Skeletal muscle cell (primary cell): ENCODE measurements at places on chromosomes 16 and 17.
A peak's percentile ranks its signal among the peaks of the same experiment; 100 is the strongest.

DNA sequence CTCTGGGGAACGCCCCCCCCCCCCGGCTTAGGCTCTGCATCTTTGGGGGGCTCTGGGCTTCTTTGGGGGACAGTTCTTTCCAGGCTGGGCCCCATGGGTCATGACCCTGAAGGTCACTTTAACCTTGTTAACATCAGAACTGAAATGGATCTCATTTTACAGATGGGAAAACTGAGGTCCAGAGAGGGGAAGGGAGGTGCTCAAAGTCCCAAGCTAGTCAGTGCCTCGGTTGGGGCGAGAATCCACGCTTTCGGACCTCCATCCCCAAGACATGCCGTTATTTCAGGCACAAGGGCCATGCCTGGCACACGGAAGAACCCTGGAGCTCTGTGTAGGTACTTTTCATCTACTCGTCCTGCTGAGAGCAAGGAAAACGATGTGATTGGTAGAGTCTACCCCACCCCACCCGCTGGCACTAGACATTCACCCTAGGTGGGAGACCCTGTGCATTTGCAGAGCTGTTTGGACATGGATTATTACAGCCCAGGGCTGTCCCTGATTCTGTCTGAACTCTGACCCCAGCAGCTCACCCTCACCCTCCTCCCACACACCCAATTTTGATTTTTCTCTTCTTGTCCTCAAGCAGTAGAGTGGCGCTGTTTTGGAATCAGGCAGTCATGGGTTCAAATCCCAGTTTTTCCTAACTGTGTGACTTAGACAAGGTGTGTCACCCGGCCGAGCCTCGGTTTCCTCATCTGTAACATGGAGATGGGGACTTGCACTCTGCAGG lies 155.1 kb upstream of the CDC42EP4 start:
- no peak for DNase-seq

DNA sequence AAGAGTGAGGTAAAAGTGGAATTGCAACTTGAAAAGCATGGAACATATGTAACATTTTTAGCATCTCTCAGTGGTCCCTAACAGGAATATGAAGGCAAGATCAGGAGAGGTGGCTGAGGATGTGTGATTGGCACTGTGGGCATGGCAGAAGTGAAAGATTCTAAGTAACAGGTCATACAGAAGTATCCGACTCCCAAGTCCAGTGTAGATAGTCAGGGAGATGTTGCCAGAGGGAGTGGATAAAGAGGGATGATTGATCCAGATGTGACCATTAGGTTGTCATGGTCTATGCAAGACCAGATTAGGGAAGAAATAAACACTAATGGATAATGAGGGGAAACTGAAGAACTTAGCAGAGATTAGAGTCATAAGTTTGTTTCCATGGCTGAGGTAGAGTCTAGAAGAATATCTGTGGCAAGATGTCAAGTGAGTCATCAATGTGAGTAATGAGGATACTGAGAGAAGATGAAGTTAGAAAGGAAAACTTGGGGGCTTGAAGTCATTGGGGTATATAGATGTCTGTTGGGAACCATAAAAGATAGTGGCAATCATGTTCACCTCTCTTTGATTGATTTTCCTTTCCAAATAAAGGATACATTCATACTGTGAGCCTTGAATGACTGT lies 23.9 kb upstream of the CAPNS2 start:
- DNase-seq: peak; percentile 38

DNA sequence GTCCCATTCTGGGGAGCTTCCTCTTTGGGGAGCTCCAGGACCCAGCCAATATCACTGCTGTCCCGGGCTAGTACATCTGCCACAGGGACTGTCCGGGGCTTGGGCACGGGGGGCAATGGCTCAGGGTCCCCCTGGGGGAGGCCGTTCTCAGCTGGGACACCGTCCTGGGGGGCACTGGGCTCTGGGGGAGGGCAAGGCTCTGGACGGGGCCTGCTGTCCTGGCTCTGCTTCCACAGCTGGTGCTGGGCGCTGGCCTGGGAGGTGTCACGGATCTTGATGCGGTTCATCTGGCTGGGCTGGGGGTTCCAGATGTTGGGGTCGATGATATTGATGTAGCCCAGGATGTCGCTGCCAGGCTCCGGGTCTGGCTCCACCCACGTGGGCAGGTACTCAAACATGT lies 26.1 kb downstream of the SLC5A10 start:
- DNase-seq: no peak

- peak; percentile 53 for DNase-seq
Observed at GRCh38 chr16:53773150-53773846, 69.3 kb downstream of the FTO start.

GRCh38 chr16:53111078-53111791 lies 56.4 kb downstream of the CHD9 start:
- DNase-seq: no peak

DNA sequence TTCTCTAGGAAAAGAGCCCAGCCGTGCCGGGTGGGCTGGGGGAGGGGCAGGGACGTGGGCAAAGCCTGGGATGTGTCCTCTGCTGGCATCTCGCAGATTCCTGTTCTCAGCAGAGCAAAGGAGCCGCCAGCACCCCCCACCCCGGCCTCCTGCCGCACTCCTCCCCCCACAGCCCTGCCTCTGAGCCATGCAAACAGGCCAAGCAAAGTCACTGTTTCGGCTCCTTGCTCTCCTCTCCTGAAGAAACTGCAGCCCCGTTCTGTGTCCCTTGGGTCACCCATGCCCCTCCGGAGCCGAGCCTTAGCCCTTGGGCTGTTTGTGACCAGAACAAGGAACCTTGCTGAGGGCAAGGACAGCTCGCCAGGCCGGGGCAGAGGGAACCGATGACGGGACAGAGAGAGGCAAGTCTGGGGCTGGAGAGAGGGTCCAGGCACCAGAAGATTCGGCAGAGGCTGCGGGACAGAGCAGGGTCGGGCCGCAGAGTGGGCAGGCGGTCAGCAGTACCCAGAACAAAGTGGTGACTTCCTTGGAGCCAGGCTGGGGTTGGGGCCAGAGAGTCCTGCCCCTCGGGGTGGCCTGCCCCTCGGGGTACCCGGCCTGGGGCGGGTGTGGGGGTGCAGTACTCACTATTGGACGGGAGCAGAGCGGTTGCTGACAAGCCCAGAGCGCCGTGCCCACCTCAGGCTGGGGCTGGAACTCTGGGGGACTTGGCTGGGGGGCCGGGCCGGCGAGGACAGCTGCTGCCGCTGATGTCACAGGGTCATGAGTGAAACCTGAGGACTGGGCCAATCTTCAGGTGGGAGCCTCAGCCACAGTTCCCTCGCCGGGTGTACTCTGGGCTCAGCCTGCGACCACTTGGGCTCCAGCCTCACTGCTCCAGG lies 9.2 kb upstream of the PRR29 start:
- no peak for DNase-seq

- DNase-seq: no peak
Observed at GRCh38 chr17:44212507-44213402, 6.7 kb downstream of the UBTF start.

DNA sequence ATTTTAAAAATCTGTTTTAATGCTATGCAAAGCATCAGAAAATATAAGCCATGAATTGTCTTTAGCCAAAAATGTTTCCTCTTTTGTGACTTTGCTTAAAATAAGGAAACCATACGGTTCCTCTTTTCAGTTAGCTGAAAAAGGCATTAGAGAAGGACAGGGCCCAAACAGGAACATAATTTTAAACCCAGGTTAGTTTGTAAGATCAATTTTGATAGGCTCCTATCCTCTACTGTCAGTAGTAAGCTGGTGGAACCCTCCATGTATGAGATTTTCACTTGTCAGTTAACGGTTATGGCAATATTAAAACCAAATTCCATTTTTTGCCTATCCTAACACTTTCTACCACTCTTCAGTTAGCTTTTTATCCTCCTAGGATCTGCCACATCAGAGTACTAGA lies 4.3 kb downstream of the EVI2B start:
- no peak for DNase-seq

DNA sequence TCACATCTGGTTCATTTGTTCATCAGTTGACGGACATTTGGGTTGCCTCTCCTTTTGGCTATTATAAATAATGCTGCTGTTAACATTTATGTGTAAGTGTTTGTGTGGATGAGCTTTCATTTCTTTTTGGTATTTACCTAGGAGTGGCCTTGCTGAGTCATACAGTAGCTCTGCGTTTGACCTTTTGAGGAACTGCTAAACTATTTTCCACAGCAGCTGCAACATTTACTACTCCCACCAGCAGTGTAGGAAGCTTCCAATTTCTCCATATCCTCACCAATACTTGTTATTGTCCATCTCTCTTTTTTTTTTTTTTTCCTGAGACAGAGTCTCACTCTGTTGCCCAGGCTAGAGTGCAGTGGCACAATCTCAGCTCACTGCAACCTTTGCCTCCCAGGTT lies 20.7 kb upstream of the PLCG2 start:
- no peak for DNase-seq

- no peak for DNase-seq
Observed at GRCh38 chr17:9206741-9207332, 185.5 kb downstream of the NTN1 start.

- DNase-seq: no peak
Observed at GRCh38 chr17:3678821-3679530, 10.4 kb downstream of the EMC6 start.

- no peak for DNase-seq
Observed at GRCh38 chr17:47878203-47879027, 17.6 kb upstream of the SP2 start.

- DNase-seq: no peak
Observed at GRCh38 chr17:55735731-55736405, 13.2 kb upstream of the TMEM100 start.

- DNase-seq: no peak
Observed at GRCh38 chr16:896261-897199, 74.3 kb downstream of the LMF1 start.

DNA sequence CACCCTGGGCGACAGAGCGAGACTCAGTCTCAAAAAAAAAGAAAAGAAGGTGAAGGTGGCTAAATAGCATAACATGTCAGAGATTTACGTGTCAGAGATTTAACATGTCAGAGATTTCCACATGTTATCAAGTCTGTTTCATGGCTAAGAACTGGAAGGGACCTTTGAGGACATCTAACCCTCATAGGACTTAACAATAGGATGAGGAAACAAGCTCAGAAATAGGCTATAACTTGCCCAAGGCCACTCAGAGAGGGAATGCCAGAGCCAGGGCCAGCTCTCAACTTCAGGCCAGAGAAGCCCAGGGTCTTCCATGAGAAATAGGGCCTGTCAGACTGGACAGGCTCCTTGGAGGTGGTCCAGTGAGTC lies 26.8 kb upstream of the ZNF629 start:
- no peak for DNase-seq

DNA sequence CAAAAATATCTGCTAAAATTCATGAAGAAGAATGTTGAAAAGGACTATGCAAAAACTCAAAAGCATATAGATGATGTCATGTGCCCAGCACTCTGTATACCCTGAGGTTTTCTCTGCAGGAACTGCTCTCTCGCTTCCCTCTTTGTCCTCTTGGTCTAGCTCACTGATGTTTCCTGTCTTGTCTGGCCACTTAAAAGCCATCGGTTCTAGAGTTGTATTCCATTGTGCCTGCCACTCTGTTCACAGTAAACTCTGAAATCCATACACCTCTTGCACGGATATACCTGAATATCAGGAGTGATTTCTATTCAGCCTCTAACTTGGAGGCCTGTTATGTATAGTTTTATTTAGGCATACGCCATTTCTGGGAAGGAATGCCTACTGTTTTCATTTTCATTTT lies 101.0 kb upstream of the CNTNAP4 start:
- DNase-seq: no peak

- DNase-seq: no peak
Observed at GRCh38 chr17:34121311-34121710, 133.8 kb upstream of the CCL2 start.

DNA sequence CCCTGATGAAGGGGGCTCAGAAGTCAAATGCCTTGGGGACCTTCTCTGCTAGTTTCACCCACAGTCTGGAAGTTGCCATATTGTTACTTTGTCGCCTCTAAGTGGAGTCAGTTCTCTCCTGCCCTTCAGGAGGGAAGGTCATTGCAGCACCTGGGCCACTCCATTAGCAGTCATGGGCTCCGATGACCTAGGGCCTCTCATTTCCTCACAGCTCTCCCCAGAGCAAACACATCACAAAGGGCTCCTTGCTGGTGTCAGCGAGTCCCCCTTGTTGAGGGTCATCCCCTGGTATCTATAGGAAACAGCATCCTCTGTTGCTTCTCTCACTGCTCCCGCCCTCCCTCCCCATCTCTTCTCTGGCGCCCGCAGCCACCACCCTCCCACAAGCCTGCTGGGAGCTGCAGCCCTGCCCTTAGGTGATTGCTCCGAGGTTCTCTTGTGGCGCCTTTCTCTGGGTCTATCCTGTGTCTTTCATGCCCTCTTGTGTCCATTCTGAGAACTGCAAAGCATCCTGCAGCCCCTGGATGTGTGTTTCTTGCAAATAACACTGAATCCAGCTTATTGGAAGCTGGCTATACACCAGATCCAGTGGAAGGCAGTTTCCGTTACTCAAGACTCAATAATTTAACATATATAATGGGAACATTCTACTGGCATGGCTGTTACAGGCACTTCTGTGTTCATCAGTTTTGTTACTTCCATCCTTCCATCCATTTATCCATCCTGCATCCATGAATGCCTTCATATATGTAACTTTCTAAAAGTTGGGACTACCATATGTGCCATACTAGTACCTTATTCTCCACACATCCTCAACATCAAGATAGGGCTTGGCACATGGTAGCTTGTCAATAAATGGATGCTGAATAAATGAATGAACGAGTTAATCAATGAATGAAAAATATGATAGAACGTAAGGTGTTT lies 21.2 kb downstream of the PDILT start:
- DNase-seq: peak; percentile 9

DNA sequence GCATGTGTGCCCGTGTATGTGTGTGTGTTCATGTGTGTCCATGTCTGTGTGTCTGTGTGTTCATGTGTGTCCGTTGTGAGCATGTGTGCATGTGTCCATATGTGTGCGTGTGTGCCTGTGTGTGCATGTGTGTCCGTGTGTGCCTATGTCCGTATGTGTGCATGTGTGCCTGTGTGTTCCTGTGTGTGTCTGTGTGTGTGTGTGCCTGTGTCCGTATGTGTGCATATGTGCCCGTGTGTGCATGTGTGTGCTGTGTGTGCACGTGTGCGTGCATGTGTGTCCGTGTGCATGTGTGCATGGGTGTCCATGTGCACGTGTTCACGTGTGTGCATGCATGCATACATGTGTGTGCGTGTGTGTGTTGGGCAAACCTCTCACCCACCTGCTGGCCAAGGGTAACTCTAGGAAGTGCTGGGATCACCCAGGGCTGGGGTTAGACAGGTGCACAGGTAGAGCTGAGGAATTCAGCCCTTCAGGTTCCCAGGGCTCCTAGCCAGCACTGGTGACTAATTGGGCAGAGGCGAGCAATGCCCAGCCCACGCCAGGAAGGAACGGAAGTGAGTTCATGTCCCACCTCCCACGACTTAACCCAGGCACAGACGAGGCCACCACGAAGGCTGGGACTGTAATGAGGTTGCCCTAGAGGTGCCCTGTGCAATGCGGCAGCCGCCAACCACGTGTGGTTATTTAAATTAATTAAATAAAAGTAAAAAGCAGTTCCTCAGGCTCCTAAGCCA lies 8.2 kb upstream of the CSNK1D start:
- no peak for DNase-seq

- DNase-seq: no peak
Observed at GRCh38 chr17:27356091-27356705, 62.3 kb downstream of the WSB1 start.
